ENCODE measurements at places on chromosomes 7 and 10.
A peak's percentile ranks its signal among the peaks of the same experiment; 100 is the strongest.

DNA sequence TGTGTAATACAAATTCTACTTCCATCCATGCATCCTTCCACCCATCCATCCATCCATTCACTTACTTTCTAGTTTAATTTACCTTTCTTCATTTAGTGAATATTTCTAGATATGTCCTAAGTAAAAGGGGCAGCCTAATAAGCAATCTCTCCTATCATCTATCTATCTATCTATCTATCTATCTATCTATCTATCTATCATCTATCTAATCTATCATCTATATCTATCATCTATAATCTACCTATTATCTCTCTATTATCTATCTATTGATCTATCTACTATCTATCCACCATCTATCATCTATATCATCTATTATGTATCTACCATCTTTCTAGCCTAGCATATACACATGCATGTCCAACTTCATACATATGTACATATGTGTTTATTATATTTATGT, 104.2 kb downstream of the PTPN20 start:
- DNase-seq: no peak

DNA sequence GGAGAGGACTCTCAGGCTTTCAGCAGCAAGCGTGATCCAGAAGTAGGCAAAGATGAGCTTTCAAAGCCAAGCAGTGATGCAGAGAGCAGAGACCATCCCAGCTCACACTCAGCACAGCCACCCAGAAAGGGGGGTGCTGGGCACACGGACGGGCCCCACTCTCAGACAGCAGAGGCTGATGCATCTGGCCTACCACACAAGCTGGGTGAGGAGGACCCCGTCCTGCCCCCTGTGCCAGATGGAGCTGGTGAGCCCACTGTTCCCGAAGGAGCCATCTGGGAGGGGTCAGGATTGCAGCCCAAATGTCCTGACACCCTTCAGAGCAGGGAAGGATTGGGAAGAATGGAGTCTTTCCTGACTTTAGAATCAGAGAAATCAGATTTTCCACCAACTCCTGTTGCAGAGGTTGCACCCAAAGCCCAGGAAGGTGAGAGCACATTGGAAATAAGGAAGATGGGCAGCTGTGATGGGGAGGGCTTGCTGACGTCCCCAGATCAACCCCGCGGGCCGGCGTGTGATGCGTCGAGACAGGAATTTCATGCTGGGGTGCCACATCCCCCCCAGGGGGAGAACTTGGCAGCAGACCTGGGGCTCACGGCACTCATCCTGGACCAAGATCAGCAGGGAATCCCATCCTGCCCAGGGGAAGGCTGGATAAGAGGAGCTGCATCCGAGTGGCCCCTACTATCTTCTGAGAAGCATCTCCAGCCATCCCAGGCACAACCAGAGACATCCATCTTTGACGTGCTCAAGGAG, 95.5 kb downstream of the TACC2 start:
- no peak for DNase-seq

GRCh38 chr10:97321804-97322190, 2.7 kb downstream of the FRAT1 start:
- no peak for DNase-seq

GRCh38 chr10:132001238-132001972, 19.7 kb upstream of the BNIP3 start:
- DNase-seq: no peak

- DNase-seq: no peak
Observed at GRCh38 chr7:136312592-136312991, 335.4 kb upstream of the MTPN start.

GRCh38 chr10:63536698-63537097, 15.5 kb downstream of the REEP3 start:
- no peak for DNase-seq

DNA sequence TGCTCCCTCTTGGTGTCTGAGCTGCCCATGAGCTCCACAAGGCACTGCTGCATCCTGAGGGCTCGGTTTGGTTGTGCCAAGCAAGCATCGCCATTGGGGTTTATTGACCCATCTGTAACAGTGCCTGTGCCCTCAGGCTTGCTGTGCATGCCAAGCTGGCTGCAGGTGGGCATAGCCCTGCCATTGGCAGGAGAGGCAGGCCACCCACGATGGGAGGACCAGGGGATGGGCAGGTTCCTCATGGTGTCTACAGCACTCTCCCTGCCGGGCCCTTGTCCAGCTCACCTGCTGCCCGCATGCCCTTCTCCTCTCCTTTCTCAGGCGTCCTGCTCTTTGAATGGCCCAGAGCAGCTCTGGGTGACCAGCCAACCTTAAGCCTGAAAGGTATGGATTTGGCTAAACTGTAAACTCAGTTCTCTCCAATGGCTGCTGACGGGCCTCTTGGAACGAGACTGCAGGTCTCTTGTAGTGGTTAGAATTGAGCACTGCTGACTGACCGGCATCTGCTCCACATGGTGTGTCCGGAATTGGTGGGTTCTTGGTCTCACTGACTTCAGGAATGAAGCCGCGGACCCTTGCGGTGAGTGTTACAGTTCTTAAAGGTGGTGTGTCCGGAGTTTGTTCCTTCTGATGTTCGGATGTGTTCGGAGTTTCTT, 17.6 kb downstream of the AKR1E2 start:
- no peak for DNase-seq

- no peak for DNase-seq
Observed at GRCh38 chr7:38427279-38427955, 154.0 kb upstream of the TARP start.

GRCh38 chr10:1551636-1552338, 185.5 kb downstream of the ADARB2 start:
- no peak for DNase-seq

- no peak for DNase-seq
Observed at GRCh38 chr10:31142026-31142425, 110.4 kb upstream of the ZNF438 start.

DNA sequence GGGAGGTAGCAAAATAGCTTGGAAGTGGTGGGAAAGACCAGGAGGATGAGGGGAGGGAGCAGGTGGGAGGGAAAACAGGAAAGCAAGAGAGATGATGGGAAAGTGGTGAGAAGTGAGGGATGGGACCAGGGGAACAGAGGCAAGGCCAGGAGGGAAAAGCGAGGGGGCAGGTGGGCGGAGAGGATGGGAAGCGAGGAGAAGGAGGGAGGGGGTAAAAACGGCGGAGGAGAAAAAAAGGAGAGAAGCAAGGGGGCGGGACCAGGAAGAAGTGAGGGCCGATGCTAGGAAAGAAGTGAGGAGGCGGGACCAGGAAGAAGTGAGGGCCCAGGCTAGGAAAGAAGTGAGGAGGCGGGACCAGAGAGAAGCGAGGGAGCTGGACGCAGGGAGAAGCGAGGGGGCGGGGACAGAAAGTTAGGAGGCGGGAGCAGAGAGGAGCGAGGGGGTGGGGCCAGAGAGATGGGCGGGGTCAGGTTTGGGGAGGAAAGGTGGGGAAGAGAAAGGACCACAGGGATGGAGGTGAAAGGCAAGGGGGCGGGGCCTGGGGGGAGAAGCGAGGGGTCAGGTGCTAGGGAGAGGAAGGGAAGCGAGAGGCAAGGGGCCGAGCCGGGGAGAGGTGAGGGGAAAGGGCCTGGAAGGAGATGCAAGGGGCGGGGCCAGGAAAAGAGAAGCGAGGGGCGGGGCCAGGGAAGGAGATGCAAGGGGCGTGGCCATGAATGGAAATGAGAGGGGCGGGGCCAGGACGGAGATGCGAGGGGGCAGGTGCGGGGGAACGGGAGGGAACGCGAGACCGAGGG, 984 bp downstream of the SMURF1 start:
- peak; percentile 80 for DNase-seq

DNA sequence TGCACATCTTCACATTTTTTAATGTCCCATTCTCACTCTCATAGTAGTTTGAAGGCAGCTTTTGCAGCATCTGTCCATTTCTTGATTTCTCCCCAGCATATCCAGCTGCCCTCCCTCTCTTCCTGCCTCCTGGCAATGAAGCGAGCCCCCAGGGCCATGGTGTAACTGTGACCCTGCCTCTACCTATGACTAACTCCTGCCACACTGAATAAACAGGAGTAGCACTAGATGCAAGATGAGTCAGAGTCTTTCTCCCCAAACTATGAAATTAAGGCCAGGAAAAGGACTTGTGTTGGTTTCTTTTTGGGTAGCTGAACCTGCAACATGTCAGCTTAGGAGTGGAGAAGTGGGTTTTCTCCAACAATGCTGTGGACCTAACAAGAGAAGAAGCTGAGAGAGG, 329.0 kb downstream of the RNLS start:
- no peak for DNase-seq

DNA sequence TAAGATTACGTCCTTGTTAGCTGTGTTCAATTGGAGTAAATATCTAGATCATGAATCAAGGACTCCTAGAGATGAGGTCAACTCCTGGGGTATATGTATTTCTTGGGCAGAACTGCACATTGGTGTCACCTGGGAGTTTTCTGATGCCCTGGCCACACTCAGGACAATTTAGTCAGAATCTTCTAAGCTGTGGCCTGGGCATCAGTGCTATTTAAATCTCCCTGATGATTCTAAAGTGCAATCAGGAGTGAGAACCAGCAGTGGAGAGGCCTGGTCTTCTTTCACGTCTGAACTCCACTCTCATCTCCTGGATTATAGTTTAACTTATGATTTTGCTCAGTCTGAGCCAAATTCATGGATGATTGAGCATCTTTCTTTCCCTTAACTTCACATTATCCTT, 218.0 kb downstream of the BMPER start:
- no peak for DNase-seq

DNA sequence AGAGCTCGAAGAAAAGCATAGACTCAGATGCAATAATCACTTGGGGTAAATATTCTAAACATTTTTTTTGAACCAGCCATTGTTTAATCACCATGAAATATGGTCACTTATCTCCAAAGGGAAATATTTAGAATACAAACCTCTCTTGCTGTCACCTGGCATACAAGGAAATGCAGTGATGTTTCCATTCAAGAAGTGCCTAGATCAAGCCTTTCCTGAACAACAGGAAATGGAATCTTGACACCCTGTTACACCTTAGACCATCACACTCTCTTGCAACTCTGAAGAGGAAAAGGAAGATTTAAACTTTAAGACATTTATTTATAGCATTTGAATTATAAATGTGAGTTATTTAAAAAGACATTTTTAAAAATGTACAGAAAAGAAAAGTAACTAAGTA, 263.0 kb upstream of the BMPER start:
- no peak for DNase-seq

- no peak for DNase-seq
Observed at GRCh38 chr7:31043051-31043471, 9.0 kb upstream of the ADCYAP1R1 start.

DNA sequence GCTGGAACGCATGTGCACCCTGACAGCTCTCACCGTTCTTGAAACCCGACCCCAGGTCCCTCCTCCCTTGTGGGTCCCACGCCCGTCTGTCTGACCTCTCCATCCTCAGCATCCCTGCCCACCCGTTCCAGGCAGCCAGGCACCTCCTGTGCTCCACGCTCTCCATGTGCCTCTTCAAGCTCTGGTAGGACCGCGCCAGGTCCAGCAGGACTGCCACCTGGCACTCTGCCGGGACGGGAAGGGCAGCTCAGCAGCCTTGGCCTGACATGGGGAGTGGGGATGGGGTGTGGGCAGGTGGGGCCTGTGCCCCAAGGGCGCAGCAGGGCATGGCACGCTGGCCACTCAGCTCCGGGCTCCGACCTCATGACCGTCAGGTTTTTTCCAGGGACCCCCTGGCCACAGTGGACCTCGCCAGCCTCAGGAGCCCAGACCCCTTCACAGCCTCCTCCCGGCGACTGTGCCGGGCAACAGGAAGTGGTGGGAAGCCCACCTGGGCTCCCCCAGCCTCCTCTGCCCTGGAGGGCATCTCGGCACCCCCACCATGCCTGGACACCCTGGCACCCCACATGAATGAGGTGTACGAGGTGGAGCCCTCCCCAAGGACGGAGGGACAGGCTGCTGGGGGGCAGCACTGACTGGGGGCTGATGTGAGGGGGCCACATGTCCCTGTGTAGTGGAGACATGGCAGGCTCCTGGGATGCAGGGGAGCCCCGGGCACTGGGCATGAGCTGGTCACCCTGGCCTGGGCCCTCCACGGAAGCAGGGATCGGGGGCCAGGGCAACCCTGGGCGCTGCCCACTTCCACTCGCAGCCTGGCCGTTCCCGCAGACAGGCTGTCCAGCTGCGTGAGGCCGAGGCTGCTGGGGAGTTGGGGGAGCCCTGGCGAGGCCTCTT, 25.1 kb upstream of the NKX6-2 start:
- DNase-seq: no peak

- DNase-seq: no peak
Observed at GRCh38 chr10:116170815-116171250, 102.2 kb downstream of the GFRA1 start.

DNA sequence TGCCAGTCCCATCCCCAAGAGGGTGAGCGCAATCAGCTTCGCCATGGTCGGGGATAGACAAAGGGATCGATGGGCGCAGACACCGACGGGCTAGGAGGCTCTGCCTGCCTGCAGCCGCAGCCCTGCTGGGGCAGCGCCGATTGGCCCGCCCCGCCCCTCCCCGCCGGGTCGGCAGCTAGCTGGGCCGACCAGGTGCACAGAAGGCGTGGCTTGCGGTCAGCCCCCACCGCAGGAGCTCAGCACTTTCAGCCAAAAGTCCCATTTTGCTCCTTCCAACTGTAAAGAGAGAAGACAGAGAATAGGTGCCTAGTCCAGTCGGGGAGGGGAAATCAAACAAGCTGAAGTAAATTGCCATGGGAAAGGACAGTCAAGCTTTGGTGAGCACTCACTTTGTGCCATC, at the start of gene PON1:
Gene PON1, minus strand, starts transcription at position 102 of the 400 bp plus-strand sequence. Its CDS starts 57 bp downstream, at position 45.
- no peak for DNase-seq

DNA sequence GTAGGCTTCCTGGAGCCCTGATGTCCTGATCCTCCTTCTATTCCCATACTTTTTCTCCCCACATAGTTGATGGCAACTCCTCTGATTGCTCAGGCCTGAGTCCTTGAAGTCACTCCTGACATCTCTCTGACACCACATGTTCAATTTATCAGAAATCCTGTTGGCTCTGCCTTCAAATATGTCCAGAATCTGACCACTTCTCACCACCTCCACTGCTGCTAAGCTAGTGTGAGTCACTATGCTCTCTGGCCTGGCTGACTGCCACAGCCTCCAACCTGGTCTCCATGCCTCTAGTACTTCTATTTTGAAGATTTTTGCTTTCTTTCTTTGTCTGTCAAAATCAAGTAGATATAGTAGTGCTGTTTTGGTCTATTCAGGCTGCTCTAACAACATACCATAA, 53.0 kb downstream of the TMEM229A start:
- DNase-seq: no peak

DNA sequence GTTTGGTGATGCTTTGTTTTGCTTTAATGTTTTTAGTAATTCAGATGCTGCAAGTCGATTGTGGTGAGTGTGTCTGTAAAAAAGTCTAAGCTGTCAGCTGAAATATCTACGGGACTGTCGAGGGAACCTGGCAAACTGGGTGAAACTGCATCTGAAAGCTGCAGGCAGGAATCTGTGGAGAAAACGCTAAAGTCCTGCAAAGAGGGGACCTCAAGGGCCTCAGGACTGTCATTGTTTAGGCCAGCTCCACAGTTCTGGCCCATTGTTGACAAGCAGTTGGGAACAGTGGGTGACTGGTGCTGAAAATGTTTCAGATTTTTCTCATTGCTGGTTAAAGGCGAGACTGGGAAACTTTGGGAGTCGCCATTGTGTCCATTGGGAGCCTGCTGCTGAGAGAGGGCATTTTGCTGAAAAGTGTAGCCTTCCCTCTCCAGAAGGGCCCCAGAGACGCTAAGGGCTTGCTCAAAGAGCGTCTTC, 1.8 kb downstream of the HOXA2 start:
- DNase-seq: no peak

Measured in activated effector memory CD4-positive, alpha-beta T cell treated with Interleukin-2 at 50 U/mL for 16 hours (primary cell).